CD4-positive, alpha-beta T cell (primary cell): ENCODE measurements at places on chromosomes 7 and 10.

- DNase-seq: no peak
These were observed 36.8 kb downstream of the LAMB4 start for GRCh38 chr7:108093341-108093740.

GRCh38 chr7:67794544-67794943, 797.9 kb downstream of the TYW1 start:
- no peak for DNase-seq

GRCh38 chr7:134041477-134041876, 85.7 kb upstream of the LRGUK start:
- DNase-seq: no peak

- DNase-seq: no peak
These were observed 123.2 kb downstream of the ACTR3B start for GRCh38 chr7:152882576-152883310.

DNA sequence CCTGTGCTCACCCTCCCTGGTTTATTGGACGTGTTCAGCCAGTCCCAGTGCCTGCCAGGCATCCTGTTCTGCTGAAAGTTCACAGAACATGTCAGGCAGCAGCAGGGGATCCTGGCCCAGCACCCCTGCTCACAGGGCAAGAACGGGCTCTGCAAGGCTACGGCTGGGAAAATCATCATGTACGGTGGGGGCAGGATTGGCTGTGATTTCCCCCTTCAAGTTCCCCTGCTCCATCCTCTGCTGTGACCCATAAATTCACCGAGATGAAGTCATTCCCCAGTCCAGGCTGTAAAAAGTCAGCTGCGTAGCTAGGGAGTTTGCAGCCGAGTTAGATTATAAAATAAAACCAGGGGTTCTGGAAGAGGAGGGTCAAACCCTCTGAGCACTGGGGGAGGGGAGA, 484.1 kb upstream of the ZMIZ1 start:
- no peak for DNase-seq

DNA sequence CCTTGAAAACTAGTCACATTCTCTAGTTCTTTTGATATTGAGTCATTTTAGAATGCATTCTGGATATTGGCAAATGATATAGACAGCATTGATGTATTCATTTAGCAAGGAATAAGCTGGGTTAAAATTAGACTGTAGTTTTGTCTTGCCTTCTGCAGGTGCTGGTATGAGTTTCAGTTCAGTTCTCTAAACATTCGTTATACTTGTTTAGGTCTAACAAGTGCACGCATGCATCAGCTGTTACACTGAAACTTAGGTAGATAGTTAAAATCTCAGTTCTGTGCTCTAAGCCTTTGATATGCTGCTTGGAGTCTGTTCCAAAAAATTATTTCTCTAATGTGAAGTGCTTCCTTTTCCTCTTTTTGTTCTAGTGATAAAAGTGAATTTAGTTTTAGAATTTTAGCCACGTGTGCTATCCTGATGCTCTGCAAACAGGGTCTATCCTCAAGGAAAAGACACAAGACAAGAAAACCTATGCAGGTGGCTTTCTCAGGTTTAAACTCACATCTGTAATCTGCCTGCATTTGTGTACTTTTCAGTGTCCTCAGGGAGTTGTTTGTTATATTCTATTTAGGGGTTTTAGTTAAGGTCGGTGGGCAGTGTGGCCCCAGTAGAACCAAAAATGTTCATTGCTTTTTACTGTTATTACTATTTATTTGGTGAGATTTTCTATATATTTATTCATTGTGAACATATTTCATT, 409.0 kb downstream of the CDC14C start:
- no peak for DNase-seq

DNA sequence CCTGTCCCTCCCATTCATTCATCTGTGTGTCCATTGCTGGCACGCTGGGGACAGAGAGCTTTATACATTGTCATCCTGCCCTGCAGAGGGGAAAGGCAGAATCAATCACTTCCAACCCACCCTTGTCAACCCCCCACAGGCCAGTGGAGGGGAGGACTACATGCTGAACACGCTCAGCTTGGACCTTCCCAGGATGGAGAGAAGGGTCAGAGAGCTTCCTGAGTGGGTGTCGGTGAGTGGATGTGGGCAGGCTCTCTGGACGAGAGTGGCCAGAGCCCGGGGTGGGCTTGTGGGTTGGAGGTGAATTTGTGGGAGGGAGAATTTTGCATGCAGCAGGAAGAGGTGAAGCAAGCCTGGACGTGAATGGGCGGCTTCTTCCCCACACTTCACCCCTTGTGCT, 93.9 kb downstream of the DNAJB6 start:
- DNase-seq: no peak

DNA sequence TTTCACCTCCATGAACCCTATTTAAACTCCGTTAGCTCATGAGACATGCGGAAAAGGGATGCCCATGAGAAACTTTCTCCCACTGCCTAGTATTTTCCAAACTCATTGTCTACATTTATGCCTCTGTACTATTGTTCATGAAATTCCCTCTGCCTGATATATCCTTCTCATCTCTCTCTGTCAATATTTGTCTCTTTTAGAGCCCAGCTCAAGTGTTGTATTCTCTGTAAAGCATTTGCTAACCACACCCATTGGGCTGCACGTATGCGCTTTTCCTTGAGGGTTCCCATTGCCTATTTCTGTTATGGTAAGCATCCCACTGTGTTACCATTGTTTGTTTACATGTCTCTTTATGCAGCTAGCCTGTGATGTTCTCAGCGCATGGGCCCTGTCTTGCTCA, 211.4 kb downstream of the MDFIC start:
- no peak for DNase-seq

- DNase-seq: no peak
These were observed 7.7 kb upstream of the PRKAR1B start for GRCh38 chr7:734808-735207.

GRCh38 chr7:47374538-47374937, 207.4 kb downstream of the TNS3 start:
- DNase-seq: no peak

- DNase-seq: no peak
These were observed 7.2 kb downstream of the RBM20 start for GRCh38 chr10:110651044-110651958.

- peak; percentile 32 for DNase-seq
These were observed 1.2 kb upstream of the TFR2 start for GRCh38 chr7:100642534-100642907.

- DNase-seq: no peak
These were observed 529.9 kb upstream of the DPP6 start for GRCh38 chr7:153522261-153522660.

DNA sequence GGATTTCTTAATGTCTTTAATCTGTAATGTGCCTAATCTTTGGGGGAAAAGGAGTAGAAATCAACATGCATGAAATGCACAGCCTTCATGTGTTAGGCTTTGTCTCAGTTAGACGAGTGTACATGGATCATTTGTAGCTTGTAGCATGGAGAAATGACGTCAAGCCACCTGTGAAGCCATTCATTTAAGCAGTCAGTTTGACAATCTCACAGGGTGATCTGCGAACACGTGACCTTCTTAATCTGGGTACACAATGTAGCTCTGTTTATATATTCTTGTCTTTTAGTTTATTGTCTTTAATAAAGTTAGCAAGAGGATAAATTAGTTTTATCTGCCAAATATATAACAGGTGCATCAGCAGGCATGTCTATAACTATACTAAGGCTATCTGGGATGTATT, 351.9 kb upstream of the LRGUK start:
- DNase-seq: no peak

GRCh38 chr10:13869295-13869664, 282.5 kb downstream of the PRPF18 start:
- no peak for DNase-seq

DNA sequence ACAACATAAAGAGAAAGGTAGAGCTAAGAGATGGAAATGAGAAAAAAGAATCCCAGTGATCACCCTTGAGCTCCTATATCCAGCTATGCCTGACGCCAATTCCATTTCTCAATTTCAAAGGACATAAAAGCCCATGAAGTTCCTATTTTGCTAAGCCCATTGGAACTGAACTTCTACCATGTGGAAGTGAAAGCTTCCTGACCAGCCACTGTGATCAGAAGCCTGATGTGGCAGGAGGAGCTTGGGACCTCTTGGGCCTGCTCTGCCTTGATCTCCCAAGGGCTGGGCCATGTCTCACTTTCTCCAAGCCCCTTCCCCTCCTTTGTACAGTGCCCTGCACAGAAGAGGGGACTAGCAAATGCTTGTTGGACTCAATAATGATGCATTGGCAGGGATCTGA, 52.7 kb downstream of the PRLHR start:
- DNase-seq: no peak

DNA sequence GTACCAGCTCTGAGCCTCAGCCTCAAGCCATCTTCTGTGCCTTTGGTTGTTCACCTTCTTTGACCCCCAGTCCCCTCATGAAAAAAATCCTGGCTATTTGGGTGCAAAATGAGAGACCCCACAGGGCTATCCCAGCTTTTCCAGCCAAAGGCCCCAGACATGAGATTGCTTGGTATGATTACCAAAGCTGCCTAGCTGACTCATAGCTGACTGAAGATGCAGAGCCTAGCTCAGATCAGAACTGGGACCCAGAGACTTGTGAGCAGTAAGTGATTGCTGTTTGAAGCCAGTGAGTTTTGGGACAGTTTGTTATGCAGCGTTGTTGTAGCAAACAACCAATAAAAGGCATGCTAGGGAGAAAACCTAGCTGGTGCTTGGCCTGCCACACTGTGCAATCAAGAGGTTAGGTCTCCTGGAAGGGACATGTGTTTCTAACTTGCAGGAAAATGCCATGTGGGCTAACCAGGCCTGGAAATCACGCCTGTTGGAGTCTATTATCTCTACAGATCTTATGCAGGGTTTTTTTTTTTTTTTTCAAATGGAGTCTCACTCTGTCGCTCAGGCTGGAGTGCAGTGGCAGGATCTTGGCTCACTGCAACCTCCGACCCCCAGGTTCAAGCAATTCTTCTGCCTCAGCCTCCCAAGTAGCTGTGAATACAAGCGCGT, 48.0 kb upstream of the DAGLB start:
- no peak for DNase-seq

DNA sequence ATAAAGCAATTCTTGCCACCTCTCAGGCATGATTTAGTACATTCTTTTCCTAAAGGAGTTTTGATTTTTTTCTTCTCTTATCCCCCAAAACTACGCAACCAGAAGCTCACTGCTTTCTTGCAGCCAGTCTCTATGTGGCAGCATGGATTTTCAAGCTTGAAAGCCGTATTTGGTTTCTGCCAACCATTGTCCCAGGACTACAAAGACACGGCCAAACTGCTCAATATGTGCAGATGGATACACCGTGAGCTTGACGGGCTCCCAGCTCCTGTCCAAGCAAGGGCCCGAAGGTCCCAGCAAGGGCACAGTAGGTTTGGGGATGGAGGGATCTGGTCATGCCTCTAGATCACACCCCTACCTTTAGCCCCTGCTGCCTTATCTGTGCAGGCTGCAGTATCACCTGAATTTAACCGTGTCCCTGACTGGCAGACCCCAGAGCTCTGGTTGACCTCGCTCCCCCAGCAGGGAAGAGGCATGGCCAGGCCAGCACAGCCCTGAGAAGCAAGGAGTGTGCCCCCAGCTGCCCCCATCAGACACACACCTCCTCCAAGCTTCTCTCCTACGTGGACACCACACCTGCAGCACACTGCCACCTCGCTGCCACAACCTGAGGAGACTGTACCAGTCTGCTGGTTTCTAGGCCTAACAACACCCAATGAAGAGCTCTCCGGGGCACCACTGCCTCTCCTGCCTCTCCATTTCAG, 86.8 kb downstream of the COBL start:
- DNase-seq: no peak

GRCh38 chr7:152520861-152521302, 85.1 kb upstream of the KMT2C start:
- no peak for DNase-seq

GRCh38 chr7:2699289-2699620, 11.3 kb downstream of the AMZ1 start:
- no peak for DNase-seq

- DNase-seq: peak; percentile 89
These were observed at the start of gene IFIT1 for GRCh38 chr10:89391907-89392756. Gene IFIT1, plus strand, starts transcription at chr10:89392623. Its CDS starts 90 bp downstream, at chr10:89392713.

GRCh38 chr10:46227571-46227935, 59.2 kb upstream of the ANTXRL start:
- no peak for DNase-seq

- no peak for DNase-seq
These were observed 15.9 kb upstream of the SLC25A16 start for GRCh38 chr10:68543004-68543918.

- DNase-seq: no peak
These were observed 53.0 kb downstream of the DNAJC1 start for GRCh38 chr10:21950566-21950965.

GRCh38 chr7:75815418-75816064, 1.9 kb upstream of the CCL24 start:
- no peak for DNase-seq

DNA sequence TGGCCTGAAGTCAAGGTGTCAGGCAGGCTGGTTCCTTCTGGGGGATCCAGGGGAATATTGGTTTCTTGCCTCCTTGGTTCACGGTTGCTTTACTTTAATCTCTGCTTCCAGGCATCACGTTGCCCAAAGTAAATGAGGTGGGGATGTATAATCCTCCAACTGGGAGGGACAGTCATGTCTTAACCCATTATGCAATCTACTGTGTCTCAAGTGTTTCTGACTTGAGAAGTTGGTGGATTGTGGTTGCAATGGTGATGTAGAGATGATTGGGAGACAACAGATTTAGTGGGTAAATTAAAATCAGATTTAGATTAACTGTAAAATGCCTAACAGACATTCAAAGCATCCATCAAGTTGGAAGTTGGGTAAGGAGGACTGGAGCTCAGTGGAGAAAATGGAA, 32.7 kb downstream of the TBXAS1 start:
- no peak for DNase-seq

DNA sequence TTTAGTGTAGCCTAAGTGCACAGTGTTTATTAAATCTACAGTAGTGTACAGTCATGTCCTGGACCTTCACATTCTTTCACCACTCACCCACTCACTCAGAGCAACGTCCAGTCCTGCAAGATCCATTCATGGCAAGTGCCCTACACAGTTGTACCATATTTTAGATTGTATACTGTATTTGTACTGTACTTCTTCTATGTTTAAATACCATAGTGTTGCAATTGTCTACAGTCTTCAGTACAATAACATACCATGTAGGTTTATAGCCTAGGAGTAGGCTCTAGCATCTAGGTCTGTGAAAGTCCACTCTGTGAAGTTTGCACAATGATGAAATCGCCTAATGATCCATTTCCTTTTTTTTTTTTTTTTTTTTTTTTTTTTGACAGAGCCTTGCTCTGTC, 12.0 kb downstream of the EEPD1 start:
- no peak for DNase-seq

- DNase-seq: no peak
These were observed 143.2 kb upstream of the PCBD1 start for GRCh38 chr10:71031603-71032002.

GRCh38 chr7:158384746-158385145, 202.9 kb downstream of the PTPRN2 start:
- no peak for DNase-seq

- DNase-seq: no peak
These were observed 46.7 kb upstream of the LOXL4 start for GRCh38 chr10:98314532-98315284.

GRCh38 chr10:73791871-73792400, 6.5 kb downstream of the ZSWIM8 start:
- no peak for DNase-seq
